ENCODE measurements at places on chromosomes 2 and 18.

- DNase-seq = no peak
These were observed 37.2 kb downstream of the SLC14A2 start for GRCh38 chr18:45652303-45653080.

DNA sequence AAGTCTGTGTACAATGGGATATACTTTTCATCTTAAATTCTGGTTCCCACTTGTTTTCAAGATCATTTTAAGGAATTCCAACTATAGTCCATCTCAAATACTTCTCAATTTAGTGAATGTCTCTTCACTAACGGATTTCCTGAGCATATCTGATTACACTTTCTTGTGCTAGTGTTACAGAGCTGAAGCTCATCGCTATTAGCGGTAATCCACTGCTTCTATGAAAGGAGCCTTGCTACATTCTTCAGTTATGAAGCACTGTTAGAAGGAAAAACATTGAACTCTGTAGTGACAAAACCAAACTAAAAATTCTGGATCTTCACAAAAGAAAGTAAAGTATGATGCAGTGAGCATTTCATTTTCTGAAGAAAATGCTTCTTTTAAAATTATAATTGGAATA, 72.0 kb downstream of the AGPS start:
- no peak for DNase-seq

DNA sequence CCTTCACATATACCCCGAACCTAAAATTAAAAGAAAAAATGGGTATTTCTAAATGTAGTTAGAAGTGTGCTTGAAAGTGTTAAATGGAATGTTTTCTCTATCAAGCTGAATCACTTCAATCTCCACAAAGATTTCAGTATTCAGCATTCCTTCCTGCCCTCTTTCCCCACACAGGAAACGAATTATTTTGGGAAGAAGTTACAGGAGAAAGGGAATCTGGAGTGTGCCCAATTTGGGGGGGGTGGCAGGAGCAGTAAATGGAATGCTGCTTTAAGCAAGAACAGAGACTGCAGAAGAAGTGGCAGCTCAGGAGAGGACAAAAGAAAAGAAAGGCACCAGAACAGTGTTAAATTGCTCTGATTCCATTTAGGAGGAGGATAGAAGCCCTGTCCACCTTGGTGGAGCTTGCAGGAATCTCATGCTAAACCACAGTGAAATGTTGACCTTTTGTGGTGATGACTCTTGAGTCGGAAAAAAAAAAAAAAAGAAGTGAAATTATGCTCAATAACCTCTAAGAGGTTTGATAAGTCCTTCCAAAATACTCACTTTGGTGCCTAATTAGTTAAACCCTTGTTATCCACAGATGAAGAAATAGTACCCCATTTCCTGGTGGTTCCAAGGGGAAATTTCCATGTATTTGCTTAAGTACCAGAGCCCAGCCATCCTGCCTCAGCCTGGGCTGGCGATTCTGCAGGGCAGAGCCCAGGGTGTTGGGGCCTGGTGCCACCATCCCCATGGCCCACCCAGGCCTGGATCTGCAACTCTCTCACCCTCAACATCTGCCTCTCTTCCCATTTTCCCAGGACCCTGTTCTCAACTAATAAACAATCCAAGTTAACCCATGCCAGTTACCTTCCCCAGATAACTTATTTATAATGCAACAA, 56.5 kb downstream of the MYO5B start:
- no peak for DNase-seq

DNA sequence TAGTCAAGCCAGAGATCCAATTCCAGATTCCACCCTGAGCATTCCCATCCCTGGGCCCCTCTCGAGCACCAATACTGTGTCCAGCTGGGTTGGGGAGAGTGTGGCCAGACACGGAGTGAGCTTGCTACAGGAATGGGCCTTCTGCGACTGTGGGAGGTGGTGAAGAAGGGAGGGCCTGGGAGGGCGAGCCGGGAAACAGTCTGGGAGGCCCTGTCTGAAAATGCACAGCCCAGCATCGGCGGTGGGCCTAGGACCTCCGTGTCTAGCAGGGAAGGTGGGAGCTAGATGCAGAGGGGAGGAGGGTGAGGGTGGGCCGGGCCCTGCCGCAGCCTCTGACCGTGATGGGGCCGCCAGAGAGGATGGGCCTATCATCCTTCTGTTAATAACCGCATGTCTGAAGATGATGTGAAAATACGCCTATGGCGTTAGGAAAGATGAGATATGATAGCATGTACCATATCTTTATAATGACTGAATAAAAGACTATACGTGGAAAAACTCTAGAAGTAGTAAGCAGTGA, 1.9 kb upstream of the OTOS start:
- no peak for DNase-seq

DNA sequence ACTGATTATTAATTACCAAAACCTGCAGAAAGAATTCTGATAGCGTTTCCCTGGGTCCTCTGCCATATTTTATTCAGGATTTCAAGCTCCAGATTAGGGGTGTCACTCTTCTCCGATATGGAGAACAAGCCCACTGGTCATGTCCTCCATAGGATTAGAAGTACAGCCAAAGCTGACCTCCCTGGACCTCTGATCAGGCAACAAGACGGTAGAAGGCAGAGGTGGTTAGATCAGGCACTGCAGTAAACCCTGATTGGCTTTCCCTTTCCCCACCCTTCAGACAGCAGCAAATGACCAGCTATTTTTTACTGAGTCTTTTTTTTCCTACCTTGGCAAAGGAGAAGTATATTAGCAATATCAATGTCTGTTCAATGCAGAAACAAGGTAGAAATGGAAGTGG, 37.7 kb downstream of the SPC25 start:
- no peak for DNase-seq

- no peak for DNase-seq
These were observed 194.7 kb downstream of the RAB3GAP1 start for GRCh38 chr2:135246711-135247270.

GRCh38 chr2:239534581-239535412, 134.0 kb upstream of the HDAC4 start:
- DNase-seq = no peak

DNA sequence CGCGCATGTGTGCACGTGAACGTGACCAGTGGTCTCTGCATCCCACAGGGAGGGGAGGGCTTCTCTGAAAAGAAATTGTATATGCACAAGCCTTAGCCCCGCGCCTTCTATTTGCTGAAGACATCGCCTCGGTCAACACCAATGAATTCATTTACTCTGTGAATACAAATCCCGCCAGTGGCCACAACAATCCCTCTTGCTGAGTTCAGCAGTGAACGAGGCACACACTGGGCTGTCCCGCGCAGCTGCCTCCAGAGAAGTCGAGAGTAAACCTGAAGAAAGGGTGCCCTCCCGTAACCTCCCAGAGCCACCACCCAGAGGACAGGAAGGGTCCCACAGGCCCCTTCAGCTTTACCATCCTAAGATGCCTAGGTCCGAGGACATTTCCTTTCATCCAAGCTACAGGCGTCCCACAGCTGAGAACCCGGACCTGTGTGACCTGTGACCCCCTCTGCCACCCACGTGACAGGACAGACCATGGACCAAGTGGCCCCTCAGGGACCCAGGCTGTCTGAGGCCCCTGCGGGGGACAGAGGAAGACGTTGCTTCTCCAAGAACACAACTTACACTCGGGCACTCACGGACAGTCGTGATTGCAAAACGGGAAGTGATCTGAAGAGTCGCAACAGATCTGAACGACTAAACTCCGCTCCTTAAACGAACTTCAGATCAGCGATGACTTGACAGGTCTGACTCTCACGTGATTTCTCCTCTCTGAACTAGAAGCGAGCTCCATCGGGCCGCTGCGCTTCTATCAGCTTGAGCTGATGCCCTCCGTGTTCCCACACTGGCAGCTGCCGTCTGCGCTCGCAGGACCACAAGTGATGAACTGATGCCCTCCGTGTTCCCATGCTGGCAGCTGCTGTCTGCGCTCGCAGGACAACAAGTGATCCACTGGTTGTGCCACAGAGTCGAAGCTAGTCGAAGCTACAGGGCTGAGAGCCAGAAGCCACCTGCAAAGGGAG, 92.7 kb downstream of the ZNF516 start:
- DNase-seq = no peak

Measured in stimulated activated CD4-positive, alpha-beta T cell treated with anti-CD3 and anti-CD28 coated beads, Interleukin-2, amount 100 ng/mL, for 4 hours (primary cell).